ENCODE measurements at places on chromosomes 3 and 15. TPM values are rescaled to one million over a fixed set of nuclear protein-coding genes. Genes with fewer than 3 reads are reported as not detected.

The CHD2 gene
- 60.1 TPM for total RNA-seq

The MEGF11 gene
- total RNA-seq = not detected

The SLC6A1 gene
- 0.55 TPM for total RNA-seq

The CTXN2 gene
- total RNA-seq = not detected

The LINGO1 gene
- total RNA-seq = 2.2 TPM

The GCSAM gene
- 0.28 TPM for total RNA-seq

- H3K27me3 ChIP-seq = peaks cover 7% of the 10 kb centered on the region
- DNase-seq = no peak
- no peak overlapping the region for H3K4me3 ChIP-seq
- no peaks in the 10 kb centered on the region for H3K36me3 ChIP-seq
- peaks cover 56% of the 10 kb centered on the region for H3K4me1 ChIP-seq
Observed at GRCh38 chr3:122993124-122993978, 34.2 kb downstream of the SEMA5B start.

DNA sequence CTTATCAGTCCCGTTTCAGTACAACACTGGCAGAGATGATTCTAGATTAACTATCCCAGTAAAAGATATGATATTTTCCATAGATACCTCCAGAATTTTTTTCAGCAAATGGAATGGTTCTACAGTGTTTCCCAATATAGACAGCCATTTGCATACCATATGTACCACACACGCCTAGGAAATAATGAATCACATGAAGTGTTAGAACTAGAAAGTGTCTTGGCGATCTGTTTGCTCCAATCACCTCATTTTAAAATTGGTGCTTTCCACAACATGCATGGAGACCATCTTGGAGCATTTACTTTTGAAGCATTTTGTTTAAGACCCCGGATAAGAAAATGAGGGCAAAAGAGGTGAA, 2.0 kb downstream of the C2CD4A start:
- peak overlapping the region; percentile 61 for H3K27ac ChIP-seq
- peaks cover 3% of the 10 kb centered on the region for H3K27me3 ChIP-seq
- H3K4me3 ChIP-seq = peak overlapping the region; percentile 45

- H3K4me3 ChIP-seq = no peak overlapping the region
- no peak for DNase-seq
- H3K27me3 ChIP-seq = no peaks in the 10 kb centered on the region
- no peaks in the 10 kb centered on the region for H3K36me3 ChIP-seq
Observed at GRCh38 chr3:57080171-57080570, 19.7 kb downstream of the SPATA12 start.

GRCh38 chr15:101536875-101537405, 47.4 kb upstream of the PCSK6 start:
- H3K4me1 ChIP-seq = no peaks in the 10 kb centered on the region
- no peak for DNase-seq
- no peak overlapping the region for H3K27ac ChIP-seq
- H3K27me3 ChIP-seq = no peaks in the 10 kb centered on the region

DNA sequence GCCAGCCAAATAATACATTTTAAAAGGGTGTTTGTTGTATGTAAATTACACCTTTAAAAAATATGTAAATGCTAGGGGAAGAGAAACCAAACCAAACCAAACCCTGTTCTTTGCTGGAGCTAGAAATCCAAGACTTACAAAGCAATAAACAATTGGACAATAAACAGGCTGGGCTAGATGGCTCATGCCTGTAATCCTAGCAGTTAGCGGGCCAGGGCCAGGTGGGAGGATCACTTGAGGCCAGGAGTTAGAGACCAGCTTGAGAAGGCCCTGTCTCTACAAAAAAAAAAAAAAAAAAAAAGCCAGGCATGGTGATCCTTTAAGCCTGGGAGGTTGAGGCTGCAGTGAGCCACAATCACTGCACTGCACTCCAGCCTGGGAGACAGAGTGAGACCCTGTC, 12.5 kb downstream of the STOML1 start:
- H3K27me3 ChIP-seq = no peaks in the 10 kb centered on the region
- peaks cover under 1% of the 10 kb centered on the region for H3K36me3 ChIP-seq
- no peak overlapping the region for H3K4me3 ChIP-seq

DNA sequence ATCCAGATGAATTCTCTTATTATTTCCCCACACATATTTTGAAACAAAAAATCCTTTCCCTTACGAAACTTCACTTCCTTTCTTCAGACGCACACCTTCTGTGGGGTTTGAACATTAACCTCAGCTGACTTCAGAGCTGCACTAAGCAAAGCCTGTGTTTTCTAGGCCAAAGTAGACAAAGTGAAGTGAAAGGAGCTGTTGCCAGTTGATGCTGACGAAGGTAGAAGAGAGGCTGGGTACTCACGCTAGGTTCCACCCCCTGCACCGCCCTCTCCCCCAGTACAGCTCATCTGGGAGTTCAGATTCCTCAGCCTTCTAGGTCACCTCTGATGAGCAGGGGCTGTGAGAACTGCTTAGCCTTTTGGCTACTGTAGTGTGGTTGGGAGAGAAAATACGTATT, 24.1 kb downstream of the DUT start:
- no peaks in the 10 kb centered on the region for H3K36me3 ChIP-seq
- peaks cover 5% of the 10 kb centered on the region for H3K4me1 ChIP-seq
- H3K27ac ChIP-seq = no peak overlapping the region
- no peak for DNase-seq
- H3K4me3 ChIP-seq = no peak overlapping the region

- H3K27me3 ChIP-seq = no peaks in the 10 kb centered on the region
- no peak overlapping the region for H3K27ac ChIP-seq
Observed at GRCh38 chr3:70383360-70383831, 71.0 kb upstream of the MDFIC2 start.

DNA sequence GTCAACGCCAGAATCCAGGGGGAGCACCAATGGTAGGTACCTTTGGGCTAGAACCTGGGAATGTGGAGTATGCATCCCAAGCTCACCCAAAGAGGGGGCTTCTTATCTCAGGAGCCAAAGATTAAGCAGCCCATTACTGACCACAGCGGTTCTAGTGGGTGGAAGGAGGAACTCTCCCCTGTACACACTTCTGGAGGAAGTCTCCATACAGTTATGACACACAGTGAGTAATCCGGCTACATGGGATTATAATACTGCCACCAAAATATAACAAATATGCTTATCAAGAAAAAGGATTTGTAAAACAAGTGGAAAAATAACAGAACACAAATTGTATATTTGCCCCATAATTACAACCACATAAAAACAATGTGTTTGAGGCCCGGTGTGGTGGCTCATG, 8.4 kb downstream of the MYO1E start:
- no peak for DNase-seq
- peaks cover 9% of the 10 kb centered on the region for H3K4me1 ChIP-seq
- H3K36me3 ChIP-seq = no peaks in the 10 kb centered on the region
- H3K4me3 ChIP-seq = no peak overlapping the region
- no peak overlapping the region for H3K27ac ChIP-seq
- no peaks in the 10 kb centered on the region for H3K27me3 ChIP-seq

DNA sequence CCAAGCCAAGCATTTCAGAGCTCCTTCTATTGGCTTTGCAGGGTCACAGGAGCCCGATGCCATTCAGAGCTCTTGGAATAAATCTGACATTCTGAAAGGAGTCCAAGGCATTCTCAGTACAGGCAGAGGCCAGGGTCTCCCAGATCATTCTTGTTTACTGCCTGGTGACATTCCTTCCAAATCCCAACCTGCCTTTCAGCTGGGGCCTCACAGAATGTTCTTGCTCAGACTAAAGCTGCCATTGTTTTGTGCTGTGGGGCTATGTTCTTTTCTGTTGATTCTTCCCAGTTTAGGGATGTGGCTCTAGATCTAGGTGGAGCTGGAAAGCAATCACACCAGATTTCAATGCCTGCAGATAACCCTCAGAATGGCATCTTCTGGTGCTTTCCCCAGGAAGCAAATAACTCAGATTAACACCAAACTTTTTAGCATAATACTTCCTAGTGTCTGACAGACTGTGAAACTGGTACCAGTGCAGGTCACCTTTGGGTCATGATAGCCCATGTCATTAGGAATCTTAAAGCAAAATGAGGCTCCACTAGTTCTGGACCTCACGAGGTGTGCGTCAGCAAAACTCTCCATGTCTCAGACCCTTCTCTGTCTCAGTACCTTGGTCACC, 166.9 kb downstream of the CHST2 start:
- H3K4me3 ChIP-seq = no peak overlapping the region
- no peaks in the 10 kb centered on the region for H3K36me3 ChIP-seq
- peaks cover 4% of the 10 kb centered on the region for H3K4me1 ChIP-seq
- H3K27me3 ChIP-seq = no peaks in the 10 kb centered on the region
- DNase-seq = no peak

DNA sequence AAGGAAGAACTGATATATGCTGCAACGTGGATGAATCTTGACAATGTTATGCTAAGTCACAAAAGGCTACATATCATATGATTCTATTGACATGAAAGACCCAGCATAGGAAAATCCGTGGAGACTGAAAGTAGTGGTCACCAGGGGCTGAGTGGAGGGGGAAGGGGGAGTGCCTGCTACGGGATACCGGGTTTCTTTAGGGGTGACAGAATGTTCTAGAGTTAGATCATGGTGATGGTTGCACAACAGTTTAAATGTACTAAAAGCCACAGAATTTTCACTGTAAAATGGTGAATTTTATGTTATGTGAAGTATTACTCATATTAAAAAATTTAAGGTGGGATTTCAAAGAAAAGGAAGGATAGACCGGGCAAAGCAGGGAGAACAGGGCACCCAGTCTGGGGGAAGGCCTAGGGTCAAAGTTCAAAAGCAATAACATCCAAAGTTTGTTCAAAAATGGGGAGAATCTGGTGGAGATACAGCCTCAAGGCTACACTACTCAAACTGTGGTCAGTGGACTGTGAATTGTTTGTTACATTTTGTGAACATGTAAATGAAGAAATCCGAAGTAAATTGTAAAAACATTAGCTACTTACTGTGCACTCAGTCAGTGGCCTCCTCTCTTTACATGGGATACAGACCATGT, 74.2 kb upstream of the FNDC3B start:
- H3K4me3 ChIP-seq = no peak overlapping the region
- DNase-seq = no peak
- no peaks in the 10 kb centered on the region for H3K27me3 ChIP-seq
- H3K36me3 ChIP-seq = no peaks in the 10 kb centered on the region

DNA sequence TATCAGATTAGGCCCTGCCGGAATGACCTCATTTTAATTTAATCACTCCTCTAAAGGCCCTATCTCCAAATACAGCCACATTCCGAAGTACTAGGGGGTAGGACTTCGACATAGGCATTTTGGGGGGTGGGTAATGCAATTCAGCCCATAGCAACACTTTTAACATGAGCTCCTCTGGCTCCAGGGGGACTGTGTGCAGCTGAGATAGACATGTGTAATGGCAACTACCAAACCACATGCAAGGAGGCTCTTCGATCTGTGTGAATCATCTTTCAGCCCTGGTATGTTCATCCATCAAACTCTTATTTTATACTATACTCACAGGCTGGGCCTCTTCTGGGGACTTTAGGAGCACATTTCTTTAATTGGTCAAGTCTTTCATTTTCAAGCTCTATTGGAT, 57.4 kb upstream of the PPARG start:
- H3K36me3 ChIP-seq = no peaks in the 10 kb centered on the region
- no peaks in the 10 kb centered on the region for H3K27me3 ChIP-seq
- H3K4me1 ChIP-seq = no peaks in the 10 kb centered on the region
- no peak overlapping the region for H3K27ac ChIP-seq
- DNase-seq = no peak

DNA sequence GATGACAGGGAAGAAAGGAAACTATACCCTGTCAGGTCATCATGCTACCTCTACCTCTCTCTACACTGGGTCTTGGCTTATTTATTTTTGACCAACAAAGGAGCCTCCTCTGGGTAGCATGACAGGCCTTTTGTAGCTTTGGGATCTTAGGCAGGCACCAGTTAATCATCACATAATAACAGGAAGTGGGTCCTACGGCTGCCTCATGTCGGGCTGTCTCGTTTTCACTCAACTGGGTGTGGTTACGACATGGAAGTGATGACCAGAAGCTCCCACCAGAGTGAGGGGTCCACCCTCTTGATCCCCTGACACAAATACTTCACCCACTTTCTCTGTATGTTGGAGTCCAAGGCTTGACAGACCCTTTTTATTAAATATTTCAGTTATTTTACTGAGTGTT, 105.3 kb downstream of the CD47 start:
- H3K36me3 ChIP-seq = no peaks in the 10 kb centered on the region
- H3K4me3 ChIP-seq = no peak overlapping the region
- H3K27ac ChIP-seq = no peak overlapping the region
